ENCODE measurements at places on chromosomes 11 and 22.

DNA sequence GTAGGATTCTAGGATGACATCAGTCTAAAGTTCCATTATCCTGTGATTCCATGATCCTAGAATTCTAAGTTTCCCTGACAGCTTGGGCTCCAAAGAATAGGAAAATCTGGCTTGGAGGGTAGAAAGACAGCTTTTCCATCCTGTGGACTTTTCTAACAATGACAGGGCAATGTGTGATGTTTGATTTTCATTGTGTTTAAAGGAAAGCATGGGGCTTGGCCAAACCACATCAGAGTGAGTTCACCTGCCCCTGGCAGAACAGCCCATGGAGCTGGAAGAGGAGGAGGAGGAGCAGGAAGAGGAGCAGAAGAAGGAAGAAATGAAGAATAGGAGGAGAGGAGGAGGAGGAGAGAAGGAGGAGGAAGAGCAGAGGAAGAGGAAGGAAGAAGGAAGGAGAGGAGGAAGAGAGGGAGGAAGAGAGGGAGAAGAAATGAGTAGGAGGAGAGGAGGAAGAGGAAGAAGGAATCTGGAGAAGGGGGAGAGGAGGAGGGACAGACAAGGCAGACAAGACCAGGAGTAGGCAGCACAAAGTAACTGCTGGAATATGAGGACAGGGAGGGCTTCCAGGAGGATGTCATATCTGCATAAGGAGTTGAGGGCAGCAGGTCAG, 53.1 kb upstream of the WNT11 start:
- DNase-seq: no peak

DNA sequence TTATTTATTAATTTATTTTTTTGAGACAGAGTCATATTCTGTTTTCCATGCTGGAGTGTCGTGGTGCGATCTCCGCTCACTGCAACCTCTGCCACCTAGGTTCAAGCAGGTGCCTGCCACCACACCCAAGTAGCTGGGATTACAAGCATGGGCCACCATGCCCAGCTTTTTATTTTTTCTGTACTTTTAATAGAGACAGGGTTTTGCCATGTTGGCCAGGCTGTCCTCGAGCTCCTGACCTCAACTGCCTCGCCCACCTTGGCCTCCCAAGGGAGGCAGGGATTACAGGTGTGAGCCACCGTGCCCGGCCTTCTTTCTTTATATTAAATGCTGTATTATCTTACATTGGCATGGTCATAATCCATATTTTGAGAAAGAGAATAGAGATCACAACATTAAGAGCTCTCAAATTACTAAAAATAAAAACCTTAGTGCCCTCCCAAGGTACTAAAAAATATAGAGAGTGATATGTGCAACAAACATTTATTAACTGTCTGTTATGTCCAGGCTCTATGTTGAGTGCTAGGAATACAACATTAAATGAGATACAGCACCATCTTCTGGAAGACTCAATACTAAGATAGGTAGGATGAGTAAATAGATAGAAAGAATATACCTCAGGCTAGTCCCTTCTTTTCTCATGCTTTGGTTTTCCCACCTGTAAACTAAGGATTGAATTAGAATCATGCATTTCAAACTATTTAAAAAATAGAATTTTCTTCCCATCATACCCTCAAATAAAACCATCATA, 84.1 kb downstream of the BBOX1 start:
- DNase-seq: peak; percentile 59

GRCh38 chr11:70532066-70532440, 133.7 kb downstream of the CTTN start:
- DNase-seq: no peak

DNA sequence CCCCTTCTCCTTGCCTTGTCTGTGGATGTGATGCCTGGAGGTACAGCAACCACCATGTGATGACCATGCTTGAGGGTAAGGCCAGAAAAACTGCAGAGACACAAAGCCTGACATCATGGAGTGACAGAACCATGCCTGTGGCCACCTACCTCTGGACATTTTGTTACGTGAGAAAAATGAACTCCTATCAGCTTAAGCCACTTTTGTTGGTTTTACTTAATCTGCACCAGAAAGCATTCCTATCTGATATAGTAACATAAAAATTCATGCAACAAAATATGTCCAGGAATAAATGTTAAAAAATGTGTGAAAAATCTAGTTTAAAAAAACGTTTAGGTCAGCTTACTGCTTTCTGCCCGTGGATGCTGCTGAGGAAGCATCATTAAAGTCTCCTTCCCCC, 42.6 kb upstream of the P4HA3 start:
- DNase-seq: no peak

GRCh38 chr11:96062134-96062533, 138.2 kb upstream of the MTMR2 start:
- peak; percentile 26 for DNase-seq

DNA sequence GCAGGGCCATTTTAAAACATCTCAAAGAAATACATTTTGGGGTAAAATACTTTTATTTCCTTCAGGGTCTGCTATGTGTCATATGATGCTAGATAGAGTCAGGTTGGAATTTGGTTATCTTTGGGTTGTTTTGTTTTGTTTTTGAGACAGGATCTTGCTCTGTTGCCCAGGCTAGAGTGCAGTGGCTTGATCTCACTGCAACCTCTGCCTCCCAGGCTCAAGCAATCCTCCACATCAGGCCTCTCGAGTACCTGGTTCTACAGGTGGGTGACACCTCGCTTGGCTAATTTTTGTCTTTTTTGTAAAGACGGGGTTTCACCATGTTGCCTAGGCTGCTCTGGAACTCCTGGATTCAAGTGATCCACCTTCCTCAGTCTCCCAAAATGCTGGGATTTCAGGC, 17.3 kb downstream of the DENND5A start:
- DNase-seq: no peak

GRCh38 chr11:8344346-8344745, 80.7 kb upstream of the LMO1 start:
- DNase-seq: no peak

GRCh38 chr11:42972741-42973140, 339.1 kb upstream of the API5 start:
- no peak for DNase-seq

DNA sequence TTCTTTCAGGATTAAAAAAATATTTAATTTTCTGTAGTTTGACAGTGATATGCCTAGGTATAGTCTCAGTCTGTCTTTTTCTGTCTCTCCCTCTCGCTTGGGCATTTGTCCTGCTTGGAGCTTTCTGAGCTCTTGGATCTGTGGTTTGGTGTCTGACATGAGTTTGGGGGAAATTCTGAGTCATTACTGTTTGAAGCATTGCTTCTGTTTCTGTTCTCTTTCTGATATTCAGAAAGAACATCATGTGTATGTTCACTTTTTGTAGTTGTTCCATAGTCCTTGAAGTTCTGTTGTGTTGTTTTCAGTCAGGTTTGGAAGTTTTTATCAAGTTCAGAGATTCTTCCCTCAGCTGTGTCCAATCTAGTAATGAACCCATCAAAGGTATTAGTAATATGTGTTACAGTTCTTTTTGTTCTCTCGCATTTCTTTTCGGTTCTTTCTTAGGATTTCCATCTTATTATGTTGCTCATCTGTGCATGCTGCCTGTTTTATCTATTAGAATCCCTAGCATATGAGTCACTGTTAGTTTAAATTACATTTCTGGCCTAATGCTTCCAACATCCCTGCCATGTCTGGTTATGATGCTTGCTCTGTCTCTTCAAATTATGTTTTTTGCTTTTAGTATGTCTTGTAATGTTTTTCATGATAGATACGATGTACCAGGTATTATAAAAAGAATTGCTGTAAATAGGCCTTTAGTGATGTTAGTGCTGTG, 48.4 kb downstream of the DDX10 start:
- DNase-seq: peak; percentile 25

DNA sequence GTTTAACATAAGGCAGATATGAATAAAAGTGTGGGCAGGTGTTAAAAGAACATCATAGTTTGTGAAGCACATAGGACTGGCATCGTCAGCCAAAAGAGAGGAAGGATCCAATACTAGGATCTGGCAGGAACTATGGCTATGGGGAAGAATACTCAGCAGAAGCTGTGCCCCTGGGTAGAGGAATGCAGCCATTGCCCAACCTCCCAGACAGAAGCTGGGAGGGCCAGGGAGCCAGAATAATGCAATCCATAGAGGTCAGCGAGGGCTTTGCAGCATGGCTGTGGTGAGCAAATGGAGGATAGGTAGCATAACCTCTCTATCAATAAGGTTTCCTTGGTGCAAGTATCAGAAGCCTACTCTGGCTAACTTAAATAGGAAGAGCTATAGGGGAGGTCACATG, 11.7 kb upstream of the CSTF3 start:
- DNase-seq: peak; percentile 67

GRCh38 chr11:70126494-70126893, 48.4 kb downstream of the ANO1 start:
- no peak for DNase-seq
